ENCODE measurements at places on chromosomes 4 and X.

DNA sequence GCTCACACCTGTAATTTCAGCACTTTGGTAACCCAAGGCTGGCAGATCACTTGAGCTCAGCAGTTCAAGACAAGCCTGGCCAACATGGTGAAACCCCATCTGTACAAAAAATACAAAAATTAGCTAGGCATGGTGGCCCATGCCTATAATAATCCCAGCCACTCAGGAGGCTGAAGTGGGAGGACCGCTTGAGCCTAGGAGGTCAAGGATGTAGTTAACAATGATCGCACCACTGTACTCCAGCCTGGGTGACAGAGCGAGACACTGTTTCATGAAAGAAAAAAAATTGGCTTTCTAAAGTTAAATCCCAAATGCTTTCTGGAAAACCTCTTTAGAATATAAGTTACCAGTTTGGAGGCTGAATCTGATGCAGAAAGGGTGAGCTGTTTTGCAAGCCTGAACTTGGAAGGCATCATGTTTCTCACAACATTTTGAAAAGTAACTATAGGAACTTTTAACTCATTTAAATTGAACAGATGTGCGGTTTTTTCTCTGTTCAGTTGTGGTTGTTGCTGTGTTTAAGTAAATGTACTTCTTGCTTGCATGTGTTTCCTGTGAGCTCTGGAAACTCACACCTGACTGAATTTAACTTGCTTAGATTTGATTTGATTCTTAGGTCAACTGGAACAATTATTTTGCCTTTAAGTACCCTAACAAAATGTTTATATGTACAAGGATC lies 39.8 kb upstream of the TMEM131L start:
- no peak for DNase-seq

- DNase-seq: no peak
Observed at GRCh38 chrX:1427756-1428155, 25.0 kb downstream of the ASMTL start.

- DNase-seq: no peak
Observed at GRCh38 chr4:143711543-143712154, 11.2 kb upstream of the FREM3 start.

GRCh38 chrX:20066968-20067708 lies 49.6 kb downstream of the MAP7D2 start:
- DNase-seq: no peak

DNA sequence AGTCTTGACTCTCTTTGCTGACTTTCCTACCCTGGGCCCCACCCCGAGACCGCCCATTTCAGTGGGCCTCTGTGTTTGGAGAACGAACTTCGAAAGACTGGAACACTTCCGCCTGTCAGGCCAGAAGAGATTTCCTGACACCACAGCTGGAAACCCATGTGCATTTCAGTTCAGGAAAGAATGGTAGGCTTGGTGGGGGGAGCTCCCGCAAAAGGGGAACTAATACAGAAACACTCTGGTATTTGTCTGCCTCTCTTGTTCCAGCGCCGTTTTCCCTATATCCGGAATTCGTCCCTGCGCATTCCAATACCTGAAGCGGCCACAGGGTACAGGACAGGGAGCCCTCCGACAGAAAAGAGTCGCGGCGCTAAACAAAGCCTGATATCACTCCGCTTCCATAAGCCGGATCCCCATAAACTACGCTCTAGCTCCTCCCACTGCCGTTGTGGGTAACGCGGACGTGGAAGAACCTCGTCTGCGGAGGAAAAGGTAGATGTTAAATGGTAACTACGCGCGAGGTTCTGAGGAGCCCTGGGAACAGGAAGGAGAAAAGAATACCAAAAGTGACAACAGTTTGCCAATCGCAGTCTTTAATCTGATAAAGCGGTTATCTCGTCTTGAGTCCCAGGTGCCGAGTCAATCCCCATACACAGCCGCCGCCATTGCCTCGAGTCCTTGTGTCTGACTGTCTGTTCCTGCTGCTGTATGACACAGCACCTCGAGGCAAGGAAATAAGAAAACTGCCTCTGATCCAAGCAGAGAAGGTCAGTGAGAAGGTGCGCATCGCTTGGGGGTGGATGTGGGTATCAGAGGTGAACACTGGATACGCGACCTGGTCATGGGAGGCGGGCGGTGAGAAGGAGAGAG lies at the start of gene ARMCX5:
ARMCX5 (plus strand) TSS at position 432 of the 867 bp plus-strand sequence. CDS start 2,627 bp downstream, outside the sequence.
- peak; percentile 80 for DNase-seq

GRCh38 chrX:19836337-19836736 lies 51.1 kb downstream of the SH3KBP1 start:
- no peak for DNase-seq

- DNase-seq: no peak
Observed at GRCh38 chr4:123824524-123824923, 427.9 kb downstream of the SPRY1 start.
